ENCODE measurements at places on chromosomes 7 and 10. TPM values are rescaled to one million over a fixed set of nuclear protein-coding genes. Genes with fewer than 3 reads are reported as not detected.

DNA sequence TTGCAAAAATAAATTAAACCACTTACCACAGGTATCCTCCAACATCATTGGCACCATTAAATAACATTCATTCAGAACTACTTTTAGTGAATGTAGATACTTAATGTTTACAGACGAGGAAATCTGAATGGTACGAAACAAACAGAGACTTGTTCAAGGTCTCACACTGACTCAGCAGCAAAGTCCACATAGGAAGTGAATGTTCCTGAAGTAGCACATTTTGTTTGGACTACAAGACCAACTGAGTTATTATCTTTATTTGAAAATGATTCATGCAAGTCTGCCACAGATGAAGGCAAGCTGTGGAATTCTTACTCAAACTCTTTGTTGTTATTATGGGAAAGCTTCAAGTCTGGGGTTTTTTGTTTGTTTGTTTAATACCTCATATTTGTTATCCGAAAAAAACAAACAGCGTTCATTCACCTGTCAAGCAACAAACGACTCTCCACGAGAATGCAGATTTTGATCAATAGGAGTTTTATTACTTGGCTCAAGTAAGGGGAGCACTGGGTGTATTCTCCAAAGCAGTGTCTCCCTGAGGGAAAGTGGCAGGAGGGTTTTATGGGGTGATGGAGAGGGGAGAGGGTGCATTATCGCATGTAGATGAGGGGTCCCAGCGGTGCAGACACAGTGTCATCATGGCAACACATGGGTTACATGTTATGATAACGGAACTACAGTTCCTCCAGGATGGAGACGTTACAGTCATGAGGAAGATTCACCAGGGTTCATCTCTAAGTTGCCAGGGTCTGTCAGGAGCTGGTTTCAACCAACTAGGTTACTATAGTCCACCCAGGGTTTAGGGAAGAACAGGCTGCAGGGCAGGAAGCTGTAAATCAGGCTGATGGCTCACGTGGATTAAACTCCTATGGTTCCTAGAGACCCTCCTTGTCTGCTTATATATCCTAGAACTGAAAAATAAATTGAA is 147.7 kb upstream of the AKR1E2 start:
- no peak for DNase-seq

DNA sequence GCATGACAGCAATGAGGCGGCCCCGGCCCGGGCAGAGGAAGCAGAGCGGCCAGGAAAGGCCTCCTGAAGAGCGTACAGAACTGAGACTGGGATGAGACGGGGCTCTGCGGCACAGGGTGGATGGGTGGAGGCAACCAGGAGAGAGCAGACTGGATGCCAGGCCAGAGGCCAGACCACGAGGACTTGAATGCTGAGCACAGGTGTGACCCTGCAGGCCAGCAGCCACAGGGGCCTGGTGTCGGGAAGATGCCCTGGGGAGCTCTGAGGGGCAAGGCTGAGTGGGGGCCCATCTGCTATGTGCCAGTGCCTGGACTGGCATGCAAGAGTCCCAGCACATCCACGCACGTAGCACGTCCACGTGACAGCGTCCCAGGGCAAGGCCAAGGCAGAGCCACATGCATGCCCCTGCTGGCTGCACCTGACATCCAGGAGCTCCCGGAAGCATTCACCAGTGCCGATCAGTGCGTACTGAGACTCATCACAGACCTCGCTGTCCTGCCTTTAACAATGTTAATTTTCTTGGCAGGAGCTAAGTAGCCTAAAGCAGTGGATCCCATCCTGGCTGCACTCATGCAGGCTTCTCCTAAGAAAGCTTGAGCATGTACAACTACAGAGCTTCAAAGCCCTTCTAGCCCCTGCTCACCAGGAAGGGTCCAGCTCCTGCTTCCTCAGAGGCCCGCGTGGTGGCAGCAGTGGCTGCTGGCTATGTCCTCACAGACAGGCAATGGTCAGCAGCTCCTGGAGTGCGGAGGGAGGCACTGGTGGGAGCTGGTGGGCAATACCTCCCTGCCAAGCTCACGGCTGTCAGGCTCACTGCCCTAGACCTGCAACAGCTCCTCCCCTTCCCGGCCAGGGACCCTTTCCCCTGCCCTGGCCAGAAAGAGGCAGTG is 18.0 kb downstream of the GRID1 start:
- DNase-seq, result no peak

- no peak for DNase-seq
Measured at GRCh38 chr10:112532189-112532588, 85.2 kb downstream of the VTI1A start.

DNA sequence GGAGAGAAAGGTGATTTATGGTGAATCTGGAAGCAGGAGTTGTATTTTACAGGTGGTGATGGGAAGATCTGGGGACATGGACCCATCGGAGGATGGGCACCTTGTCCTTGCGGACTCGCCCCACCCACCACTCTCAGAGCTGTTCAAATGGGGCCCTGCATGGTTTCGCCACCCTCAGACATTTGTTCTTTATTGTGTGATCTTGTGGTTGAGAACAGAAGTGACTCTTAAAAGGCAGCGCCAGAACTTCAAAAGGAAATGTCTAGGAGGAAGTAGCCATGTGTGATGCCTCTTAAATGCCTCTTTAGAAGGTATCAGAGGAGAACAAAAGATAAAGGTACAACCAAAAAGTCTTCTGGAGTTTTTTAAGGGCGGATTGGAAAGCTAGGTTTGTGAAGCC is 205.7 kb downstream of the KIAA1217 start:
- no peak for DNase-seq

GRCh38 chr7:21939858-21940372 is 5.8 kb downstream of the CDCA7L start:
- no peak for DNase-seq

DNA sequence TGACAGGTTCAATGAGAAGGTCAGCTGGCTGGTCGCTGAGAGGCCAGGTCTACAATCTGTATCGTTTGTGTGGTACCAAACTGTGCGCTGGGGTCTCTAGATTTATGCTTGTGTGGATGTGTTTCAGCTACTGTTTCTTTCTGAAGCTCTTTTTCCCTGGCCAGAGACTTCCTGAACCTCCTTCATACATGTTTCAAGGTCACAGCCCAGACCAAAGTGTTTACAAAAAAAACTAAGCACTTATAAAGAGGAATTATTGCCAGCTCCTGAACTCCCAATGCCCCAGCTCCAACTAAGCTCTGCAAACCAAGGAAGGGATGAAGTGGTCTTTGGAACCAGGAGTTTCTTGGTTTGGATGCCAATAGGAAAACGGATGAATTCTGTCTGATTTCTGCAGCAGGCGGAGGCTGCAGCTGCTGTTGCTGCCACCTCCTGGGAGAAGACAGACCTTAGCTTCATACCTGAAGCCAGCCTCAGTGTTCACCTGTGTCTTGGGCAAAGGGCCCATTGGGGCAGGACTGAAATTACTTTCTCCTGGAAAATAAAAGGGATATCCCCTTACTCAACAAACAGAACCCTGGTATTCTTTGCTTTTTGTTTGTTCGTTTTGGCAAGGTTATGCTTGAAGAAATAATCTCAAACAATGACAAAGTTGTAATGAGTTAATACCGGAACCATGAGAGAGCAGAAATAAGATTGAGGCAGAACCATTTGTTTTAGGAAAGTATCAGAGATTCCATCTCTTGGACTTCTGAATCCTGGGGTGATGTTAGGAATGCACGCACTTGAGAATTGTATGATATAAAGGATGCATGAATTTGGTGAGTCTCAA is 24.6 kb upstream of the MKLN1 start:
- DNase-seq, result peak; percentile 39

VWDE gene
- not detected for total RNA-seq

ST8SIA6 gene
- 0.24 TPM for total RNA-seq

TDRD1 gene
- 1.4 TPM for total RNA-seq
